ENCODE measurements at places on chromosomes 6 and 20. TPM values are rescaled to one million over a fixed set of nuclear protein-coding genes. Genes with fewer than 3 reads are reported as not detected.

The ROS1 gene
- total RNA-seq = not detected

The DNMT3B gene
- total RNA-seq = 0.26 TPM

The CRYBG1 gene
- 3.6 TPM for total RNA-seq

The RBM24 gene
- total RNA-seq = 39.0 TPM

The LHFPL5 gene
- not detected for total RNA-seq

The APCDD1L gene
- total RNA-seq = 0.59 TPM

The FGD2 gene
- 0.51 TPM for total RNA-seq

The FAM83C gene
- not detected for total RNA-seq

The KCNK16 gene
- not detected for total RNA-seq

The FITM2 gene
- 1.2 TPM for total RNA-seq

The PTCRA gene
- total RNA-seq = not detected

The ADRM1 gene
- total RNA-seq = 82.7 TPM

The PAX1 gene
- total RNA-seq = not detected

The NOTCH4 gene
- total RNA-seq = 42.5 TPM

The TRERF1 gene
- total RNA-seq = 16.3 TPM

The FERMT1 gene
- 7.6 TPM for total RNA-seq

The GTPBP2 gene
- total RNA-seq = 67.6 TPM

The UBE2C gene
- total RNA-seq = not detected

The SLC17A3 gene
- not detected for total RNA-seq

The RPRD1B gene
- 11.8 TPM for total RNA-seq

The OR2H2 gene
- not detected for total RNA-seq

The CSNK2B gene
- 67.5 TPM for total RNA-seq

The RNF182 gene
- not detected for total RNA-seq

The KHDC1L gene
- total RNA-seq = 0.83 TPM

The FRS3 gene
- total RNA-seq = 0.26 TPM

The DEFB110 gene
- total RNA-seq = not detected

The CD93 gene
- 94.2 TPM for total RNA-seq

The DEFB132 gene
- total RNA-seq = not detected

The VGLL2 gene
- total RNA-seq = not detected

The MRAP2 gene
- 10.9 TPM for total RNA-seq

The RPP40 gene
- 6.7 TPM for total RNA-seq

The ALDH5A1 gene
- 12.4 TPM for total RNA-seq

The HSPA12B gene
- 35.4 TPM for total RNA-seq

The CPXM1 gene
- 154 TPM for total RNA-seq

The GJA10 gene
- not detected for total RNA-seq

The MUC21 gene
- total RNA-seq = not detected

The LPA gene
- 0.62 TPM for total RNA-seq

The LY86 gene
- 0.73 TPM for total RNA-seq

The SLC22A2 gene
- total RNA-seq = 0.21 TPM

The RNF217 gene
- 22.9 TPM for total RNA-seq

The DEFB123 gene
- total RNA-seq = not detected

The MCCD1 gene
- total RNA-seq = not detected

The NKAIN2 gene
- total RNA-seq = 1.1 TPM

The FHL5 gene
- 74.0 TPM for total RNA-seq

The CRIP3 gene
- total RNA-seq = 2.7 TPM
